ENCODE measurements at places on chromosomes 5 and 9. TPM values are rescaled to one million over a fixed set of nuclear protein-coding genes. Genes with fewer than 3 reads are reported as not detected.

The INSL6 gene
- not detected for total RNA-seq

The PPP3R2 gene
- total RNA-seq: not detected

The DMRTA1 gene
- total RNA-seq: 1.5 TPM

The IFNK gene
- total RNA-seq: 0.12 TPM

The SLC36A3 gene
- total RNA-seq: not detected

The PCDHGA10 gene
- 5.2 TPM for total RNA-seq

The PROB1 gene
- total RNA-seq: 1.00 TPM

The C9orf153 gene
- total RNA-seq: 0.25 TPM

The PCDH1 gene
- 1.4 TPM for total RNA-seq

The CENPH gene
- total RNA-seq: 15.7 TPM

The SPINK4 gene
- not detected for total RNA-seq

The PCDHGA8 gene
- 1.1 TPM for total RNA-seq

The MUSK gene
- total RNA-seq: 0.12 TPM

The AFAP1L1 gene
- total RNA-seq: 8.3 TPM

The WDR38 gene
- not detected for total RNA-seq

The PCDHGA1 gene
- total RNA-seq: 0.62 TPM

The TMEM8B gene
- 4.1 TPM for total RNA-seq

The SPIN1 gene
- 174 TPM for total RNA-seq

The SPATA31C1 gene
- total RNA-seq: not detected

The ZFAND5 gene
- total RNA-seq: 113 TPM

The PCDHA9 gene
- 0.11 TPM for total RNA-seq

The TMC1 gene
- 2.1 TPM for total RNA-seq

The TUSC1 gene
- 10.4 TPM for total RNA-seq

The GALNT12 gene
- total RNA-seq: 69.5 TPM

The PCDHGB3 gene
- total RNA-seq: 4.2 TPM

The SLC4A9 gene
- not detected for total RNA-seq

The TMEM215 gene
- total RNA-seq: not detected

The CFAP90 gene
- total RNA-seq: not detected

The DDX4 gene
- total RNA-seq: not detected

The SHOC1 gene
- total RNA-seq: not detected

The PCDHB8 gene
- 0.11 TPM for total RNA-seq

Data from uterine smooth muscle cell (primary cell).